ENCODE measurements at places on chromosomes 16 and 17. TPM values are rescaled to one million over a fixed set of nuclear protein-coding genes. Genes with fewer than 3 reads are reported as not detected.

The KRTAP3-2 gene
- not detected for total RNA-seq

The DLX4 gene
- not detected for total RNA-seq

The CDH3 gene
- total RNA-seq: 39.0 TPM

DNA sequence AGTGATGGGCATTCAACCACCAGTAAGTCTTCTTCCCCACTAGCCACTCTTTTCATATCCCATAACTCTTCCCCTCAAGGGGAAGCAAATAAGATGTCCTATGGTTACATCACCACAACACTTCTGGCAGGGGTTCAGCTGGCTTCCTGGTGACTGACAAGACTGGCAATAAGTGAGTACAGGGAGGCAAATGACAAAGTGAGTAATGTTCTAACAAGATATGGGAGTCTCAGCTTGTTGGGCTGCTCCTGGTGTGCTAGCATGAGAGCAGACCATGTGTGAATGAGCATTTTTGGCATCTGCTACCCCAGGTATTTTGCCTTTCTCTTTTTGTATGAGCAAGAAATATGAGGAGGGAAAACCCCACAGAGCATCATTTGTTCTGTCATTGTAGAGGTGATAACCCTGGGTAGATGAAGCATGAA lies 9.9 kb downstream of the TMIGD1 start:
- no peak for DNase-seq
- H3K4me1 ChIP-seq: no peaks in the 10 kb centered on the region
- H3K4me3 ChIP-seq: no peak overlapping the region

GRCh38 chr17:34011599-34011998 lies 243.5 kb upstream of the CCL2 start:
- no peaks in the 10 kb centered on the region for H3K27me3 ChIP-seq
- H3K36me3 ChIP-seq: no peaks in the 10 kb centered on the region
- no peak overlapping the region for H3K4me3 ChIP-seq

DNA sequence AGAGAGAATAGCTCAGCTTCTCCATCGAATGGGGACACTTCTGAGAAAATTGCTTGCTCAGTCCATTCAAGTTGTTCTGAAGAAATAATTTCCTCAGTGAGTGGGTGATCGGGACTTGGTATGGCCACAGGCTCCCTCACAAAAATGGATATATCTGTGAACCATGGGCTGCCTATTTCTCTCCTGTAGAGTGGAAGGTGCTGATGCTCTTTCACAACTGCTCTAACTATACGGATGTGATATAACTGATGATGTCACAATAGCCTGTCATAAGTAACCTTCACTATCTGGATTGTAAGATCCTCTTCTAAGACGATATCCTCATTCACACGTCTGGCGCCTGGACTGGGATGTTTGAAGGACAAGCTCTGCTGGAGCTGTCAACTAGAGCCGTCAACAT lies 4.7 kb upstream of the CCL18 start:
- no peak for DNase-seq
- no peak overlapping the region for H3K4me3 ChIP-seq

Measured in breast epithelium (tissue), 4 donors.